ENCODE measurements at places on chromosomes 5 and 9.

GRCh38 chr5:133947431-133947841 is 21.0 kb downstream of the C5orf15 start:
- DNase-seq, result no peak

GRCh38 chr5:173429489-173430150 is 101.4 kb upstream of the STC2 start:
- no peak for DNase-seq

GRCh38 chr9:99556998-99557397 is 264.7 kb upstream of the NR4A3 start:
- no peak for DNase-seq

DNA sequence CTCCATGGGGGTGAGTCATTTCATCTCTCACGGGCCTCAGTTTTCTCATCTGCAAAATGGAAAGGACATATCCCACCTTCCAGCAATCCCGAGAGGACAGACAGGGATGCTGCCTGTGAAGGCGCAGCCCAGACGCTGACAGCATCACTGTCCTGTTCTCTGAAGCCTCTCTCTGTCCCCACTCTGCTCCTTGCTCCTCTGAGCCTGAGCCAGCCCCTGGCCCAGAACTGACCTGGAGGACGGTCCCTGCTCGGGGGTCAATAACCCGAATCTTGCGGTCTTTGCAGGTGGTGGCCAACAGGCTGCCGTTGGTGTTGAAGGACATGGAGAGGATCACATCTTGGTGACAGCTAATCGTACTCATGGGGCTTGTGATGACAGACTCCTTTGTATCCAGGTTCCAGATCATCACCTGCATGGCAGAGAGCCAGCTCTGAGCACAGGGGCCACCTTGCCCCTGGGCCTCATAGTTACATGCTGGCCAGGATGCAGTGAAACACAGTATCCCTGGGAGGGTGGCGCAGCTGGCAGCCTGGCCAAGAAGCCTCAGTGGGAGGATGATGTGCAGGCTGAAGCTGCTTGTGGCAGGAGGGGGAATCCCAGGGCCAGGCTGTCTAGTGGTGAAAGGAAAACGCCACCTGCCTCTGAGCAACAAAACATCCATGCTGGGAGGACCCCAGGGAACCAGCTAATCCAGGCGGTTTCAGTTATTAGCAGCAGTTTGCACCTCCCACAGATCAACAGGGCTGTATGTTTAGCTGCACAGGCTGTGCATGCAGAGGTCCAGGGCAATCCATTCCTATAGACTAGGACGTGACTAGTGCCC is 14.0 kb upstream of the TRIM14 start:
- no peak for DNase-seq

DNA sequence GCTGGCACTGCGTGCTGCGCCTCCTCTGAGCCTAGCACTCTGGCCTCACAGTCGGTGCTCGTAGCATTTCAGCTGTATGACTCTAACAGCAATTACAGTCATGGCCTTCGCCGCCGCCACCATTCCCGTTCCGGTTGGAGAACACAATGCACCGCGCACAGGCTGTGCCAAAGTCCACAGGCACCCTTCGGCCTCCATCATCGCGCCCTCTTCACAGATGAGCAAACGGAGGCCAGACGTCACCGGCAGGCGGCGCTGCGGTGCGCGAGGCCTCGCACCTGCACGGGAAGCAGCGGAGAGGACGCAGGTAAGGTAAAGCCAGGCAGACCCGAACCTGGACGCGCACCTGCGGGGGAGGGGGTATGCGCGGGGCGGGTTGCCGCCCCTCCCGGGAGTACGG is 128.9 kb downstream of the BARX1 start:
- DNase-seq, result no peak

GRCh38 chr5:95975703-95976102 is 14.1 kb upstream of the ELL2 start:
- no peak for DNase-seq

Data from AG09319 (cell line).